Hematopoietic multipotent progenitor cell treated with erythropoietin and hydrocortisone succinate and interleukin-3 and kit ligand, for 4 days (in vitro differentiated cells): ENCODE measurements at places on chromosomes 1 and 21.
A peak's percentile ranks its signal among the peaks of the same experiment; 100 is the strongest.

DNA sequence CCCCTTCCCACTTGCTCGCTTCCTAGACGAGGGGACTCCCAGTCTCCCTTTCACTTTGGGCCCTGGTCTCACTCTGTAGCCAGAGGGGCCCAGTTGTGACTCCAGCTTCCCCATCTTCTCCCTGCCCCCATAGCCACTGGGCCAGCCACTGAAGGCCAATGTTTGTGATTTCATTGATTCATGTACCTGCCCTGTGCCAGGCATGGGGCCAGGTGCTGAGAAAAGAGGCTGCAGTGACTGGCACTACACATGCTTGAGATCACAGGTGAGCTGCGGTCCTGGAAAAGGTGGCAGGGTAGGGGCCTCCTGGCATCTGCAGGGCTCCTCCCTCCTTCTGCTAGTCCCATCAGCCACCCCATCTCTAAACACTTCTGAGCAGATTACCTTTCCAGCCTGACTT lies 345.3 kb upstream of the VAMP3 start:
- DNase-seq: no peak

- DNase-seq: no peak
These were observed 22.9 kb upstream of the LAMC1 start for GRCh38 chr1:183000167-183000962.

- DNase-seq: peak; percentile 78
These were observed 18.4 kb upstream of the RPL11 start for GRCh38 chr1:23673086-23673813.

DNA sequence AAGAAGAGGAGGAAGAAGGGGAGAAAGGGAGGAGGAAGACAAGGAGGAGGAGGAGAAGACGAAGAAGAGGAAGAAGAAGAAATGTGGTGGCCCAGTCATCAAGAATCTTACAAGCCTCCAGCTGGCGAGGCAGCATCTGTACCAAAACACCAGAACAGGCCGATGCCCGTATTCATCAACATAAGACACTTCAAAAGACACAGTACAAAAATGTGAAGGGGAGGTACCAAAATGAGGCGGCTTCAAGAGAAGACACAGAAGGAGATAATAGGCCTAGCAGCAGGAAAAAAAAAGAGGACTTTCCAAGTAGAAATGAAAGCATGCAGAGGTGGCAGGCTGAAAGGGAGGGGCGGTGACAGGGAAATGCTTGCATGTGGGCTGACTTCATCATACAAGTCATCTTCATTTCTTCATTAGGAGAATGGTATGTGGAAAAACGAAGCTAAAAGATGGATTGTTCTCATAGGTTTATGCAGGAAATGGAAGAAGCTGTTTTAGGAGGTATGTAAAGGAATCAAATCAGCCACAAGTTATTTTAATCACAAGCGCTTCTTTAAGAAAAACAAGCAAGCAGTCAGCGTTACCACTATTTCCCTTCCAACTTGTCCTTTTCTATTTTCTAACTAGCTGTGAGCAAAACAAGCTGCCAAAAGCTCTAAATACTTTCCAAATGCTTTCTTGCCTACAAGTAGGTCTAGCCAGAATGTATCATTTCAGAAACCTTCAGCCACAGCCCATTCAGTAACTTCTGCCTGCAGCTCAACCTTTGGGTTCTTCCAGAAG lies 192.3 kb downstream of the SLC45A1 start:
- peak; percentile 33 for DNase-seq

DNA sequence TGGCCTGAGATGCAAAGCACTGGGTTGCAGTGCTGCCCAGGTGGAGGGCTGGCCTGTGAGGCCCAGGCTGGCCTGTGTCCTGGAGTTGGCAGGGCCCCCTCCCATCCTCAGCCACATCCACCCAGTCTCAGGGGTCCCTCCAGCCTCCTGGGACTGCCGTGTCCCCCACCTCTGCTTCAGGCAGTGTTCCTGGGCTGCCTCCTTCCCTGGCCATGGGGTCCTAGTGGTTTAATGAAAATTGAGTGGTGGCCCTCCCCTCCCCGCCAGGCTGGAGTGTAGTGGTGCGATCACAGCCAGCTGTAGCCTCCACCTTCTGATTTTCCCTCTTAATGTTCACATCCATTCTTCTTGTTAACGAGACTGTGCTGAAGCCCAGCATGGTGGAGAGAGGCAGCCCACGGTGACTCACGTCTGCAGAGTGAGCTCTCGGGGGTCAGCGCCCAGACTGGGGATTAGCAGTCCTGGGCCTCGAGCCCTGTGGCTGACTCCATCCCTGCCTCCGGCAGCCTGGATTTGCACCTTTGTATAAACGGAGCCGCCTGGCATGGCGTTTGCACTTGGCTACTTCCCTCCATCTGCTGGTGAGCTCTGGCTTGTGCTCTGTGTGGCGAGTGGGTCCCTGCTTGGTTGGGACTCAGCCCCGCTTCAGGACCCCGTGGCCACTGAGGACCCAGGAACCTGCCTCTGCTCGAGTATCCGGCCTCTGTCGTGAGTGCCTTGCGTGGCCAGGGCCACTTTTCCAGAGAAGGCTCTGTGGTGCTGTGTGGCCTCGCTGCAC lies 6.9 kb downstream of the MIB2 start:
- DNase-seq: no peak

GRCh38 chr1:3811595-3811911 lies 15.3 kb upstream of the LRRC47 start:
- DNase-seq: no peak
